ENCODE measurements at places on chromosomes 13 and 19.

GRCh38 chr13:30422054-30422839 lies at the start of gene UBE2L5:
Gene UBE2L5 (plus strand): TSS chr13:30422493. CDS start chr13:30427991, 5,498 bp downstream.
- DNase-seq: peak; percentile 74

DNA sequence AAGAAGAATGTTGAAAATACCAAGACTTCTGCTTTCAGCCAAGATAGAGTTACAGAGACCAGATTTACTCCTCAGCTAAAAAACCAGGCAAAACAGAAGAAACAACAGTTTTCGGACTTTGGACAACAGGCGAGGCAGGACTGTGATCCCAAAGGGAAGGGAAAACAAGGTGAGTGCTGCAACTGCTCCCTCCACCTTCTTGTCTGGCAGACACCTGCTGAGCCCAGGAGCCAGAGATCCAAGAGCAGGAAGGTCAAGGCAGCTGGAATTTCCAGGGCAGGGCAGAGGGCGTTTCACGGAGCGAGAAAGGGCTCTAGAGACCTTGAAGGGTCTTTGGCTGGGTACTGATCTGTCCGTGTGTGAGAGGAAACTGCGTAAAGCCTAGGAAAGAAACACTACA lies 32.9 kb upstream of the SLC7A9 start:
- DNase-seq: no peak

DNA sequence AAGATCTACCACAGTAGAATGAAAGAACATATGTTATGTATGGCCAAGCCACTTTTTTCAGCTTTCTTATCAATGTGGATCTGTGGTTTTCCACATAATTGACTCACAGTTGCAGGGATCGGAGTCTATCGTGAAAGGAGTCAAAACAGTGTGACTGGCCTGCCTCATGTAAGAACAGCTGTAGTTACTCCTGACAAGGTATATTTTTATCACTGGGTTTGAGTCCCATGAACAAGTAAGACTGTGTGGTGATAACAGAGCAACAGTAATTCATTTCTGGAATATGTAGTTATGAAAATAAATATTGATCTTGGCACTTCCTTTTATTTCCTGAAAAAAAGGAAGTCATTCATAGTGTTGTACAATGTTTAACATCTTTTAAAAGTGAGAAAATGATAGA lies 416.6 kb downstream of the KLF12 start:
- DNase-seq: peak; percentile 10

- DNase-seq: no peak
Measured at GRCh38 chr13:98584668-98585397, 7.9 kb upstream of the STK24 start.

- no peak for DNase-seq
Measured at GRCh38 chr13:30862707-30863106, 43.4 kb upstream of the MEDAG start.

DNA sequence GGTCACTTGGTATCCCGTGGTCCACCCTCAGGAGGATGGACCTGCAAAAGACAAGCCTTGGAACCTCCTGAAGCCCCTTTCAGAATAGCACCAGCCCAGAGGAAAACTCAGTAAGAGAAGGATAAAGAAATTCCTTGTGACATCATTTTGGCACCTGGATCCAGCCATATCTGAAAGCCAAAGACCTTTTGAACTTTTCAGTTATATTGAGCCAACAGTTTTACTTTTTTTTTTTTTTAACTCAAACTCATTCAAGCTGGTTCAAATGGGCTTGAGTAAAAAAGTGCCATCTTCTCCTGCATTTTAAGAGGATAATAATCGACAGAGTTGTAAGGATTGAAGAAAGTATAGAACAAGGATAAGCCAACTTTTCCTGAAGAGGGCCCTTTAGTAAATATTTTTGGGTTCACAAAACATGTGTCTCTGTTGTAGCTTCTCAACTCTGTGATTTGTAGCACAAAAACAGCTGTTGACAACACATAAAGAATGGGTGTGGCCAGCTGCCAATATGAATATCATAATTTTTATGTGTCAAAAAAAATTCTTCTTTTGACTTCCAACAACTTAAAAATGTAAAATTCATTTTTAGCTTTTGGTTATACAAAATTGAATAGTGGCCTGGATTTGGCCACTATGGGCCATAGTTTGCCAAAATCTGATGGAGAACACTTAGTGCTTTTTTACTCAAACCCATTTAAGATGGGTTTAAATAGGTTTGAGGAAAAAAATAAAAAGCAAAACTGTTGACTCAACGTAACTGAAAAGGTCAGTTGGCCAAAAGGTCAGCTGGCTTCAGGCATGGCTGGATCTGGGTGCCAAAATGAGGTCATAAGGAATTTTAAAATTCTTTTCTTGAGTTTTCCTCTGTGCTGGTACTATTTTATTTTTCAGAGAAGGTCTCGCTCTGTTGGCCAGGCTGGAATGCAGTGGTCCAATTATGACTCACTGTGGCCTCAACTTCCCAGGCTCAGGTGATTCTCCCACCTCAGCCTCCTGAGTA lies 50.7 kb downstream of the ACSBG2 start:
- no peak for DNase-seq

DNA sequence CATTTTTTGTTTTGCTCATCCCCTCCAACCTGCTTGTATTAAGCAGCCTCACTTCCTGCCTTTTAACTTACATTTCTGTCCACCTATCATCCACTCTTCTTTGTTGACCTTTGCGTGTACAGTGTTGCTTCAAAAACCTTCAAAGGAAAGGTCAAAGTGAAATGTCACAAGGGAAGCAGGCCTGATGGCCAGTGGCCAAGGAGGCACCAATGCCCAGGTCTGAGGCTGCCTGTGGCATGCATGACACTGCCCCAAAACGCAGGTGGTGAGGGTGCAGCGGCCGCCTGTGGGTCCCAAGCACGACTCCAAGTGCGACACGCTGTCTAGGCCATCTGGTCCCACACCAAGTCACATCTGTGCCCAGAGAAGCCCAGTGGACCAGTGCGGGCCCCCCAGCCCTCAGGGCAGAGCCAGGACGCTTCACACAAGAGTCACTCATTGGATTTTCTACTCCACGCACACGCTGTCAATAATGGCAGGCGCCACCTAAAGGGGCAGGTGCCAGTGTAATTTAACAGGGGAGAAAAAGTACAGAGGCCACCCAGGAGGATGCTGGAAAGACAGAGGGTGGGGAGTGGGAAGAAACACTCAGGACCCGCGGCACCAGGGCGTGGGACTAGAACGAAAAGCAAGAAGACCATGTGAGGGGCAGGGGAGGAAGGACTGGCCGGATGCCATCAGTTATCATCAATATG lies 23.5 kb downstream of the SLC7A1 start:
- no peak for DNase-seq

DNA sequence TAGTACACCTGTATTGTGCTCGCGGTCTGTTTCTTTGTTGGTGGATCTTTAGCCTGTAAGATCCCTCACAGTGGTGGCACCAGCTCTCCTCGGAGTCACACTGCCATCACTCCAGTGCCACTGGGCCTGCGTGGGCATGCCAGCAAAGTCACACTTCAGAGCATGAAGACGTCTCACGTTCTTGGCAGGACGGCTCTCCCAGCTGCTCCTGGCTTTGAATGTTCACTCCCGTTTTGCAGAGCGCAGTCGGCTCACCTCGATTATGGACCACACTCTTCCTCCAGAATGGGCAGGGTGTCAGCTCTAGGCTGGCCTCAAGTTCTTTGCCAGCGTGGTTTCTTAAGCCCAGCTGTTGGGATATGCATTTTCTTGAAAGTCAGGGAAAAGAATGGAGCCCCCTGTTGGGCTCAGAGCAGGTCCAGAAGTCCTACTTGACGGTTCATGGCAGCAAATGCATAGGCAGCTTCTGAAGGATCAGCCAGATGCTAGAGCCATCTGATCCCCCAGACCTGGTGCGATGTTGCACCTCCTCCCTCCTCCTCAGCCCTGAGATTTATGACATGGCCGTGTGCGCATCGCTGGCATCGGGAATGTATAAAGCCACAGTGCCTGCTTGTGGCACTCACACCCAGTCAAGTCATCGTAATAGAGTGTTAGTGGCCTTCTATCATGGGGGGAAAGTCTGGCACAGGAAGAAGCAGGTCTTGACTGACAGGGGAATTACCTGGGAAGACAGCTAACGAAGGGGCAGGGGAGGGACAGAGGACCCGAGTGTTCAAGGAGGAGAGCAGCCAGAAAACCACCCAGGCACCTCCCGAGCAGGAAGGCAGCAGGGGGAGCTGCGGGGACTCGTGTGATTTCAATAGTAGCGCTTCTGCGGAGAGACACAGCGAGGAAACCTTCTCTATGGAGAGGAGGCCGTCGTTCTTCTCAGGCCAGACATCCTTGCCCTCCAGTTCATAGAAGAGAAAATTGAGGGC lies 40.2 kb upstream of the NPAS1 start:
- DNase-seq: no peak

- DNase-seq: no peak
Measured at GRCh38 chr13:24005755-24006281, 108.5 kb upstream of the C1QTNF9B start.

- DNase-seq: peak; percentile 52
Measured at GRCh38 chr19:55703790-55704215, 28.8 kb downstream of the EPN1 start.

DNA sequence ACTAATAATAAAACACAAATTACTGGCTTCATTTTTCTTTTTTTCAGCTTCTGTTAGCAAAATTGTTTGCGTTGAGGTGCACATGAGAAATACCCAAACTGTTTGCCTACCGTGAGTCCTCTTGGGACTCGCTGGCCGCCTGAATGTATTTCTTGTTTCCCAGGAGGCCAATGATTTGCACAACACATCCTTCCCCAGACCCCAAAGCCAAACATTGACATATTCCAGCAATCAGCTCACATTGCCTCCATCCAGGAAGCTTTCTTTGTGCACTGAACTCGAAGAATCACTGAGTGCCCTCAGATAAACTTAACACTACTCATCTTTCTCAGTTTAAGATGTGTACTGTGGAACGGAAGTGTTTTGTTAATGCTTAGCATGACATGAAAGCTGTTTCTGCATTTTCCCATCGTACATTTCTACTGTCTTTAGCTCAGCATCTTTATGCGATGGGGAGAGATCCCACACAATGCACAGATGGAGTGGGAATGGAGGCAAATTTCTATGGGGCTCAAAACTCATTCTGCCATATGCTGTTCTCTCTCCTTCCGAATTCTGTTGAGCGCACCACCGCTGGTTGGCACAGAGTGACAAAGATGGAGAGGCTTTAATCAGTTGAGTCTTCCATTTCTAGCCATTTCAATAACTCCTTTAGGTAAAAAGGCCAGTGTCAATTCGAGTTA lies 399.5 kb downstream of the RFC3 start:
- no peak for DNase-seq

DNA sequence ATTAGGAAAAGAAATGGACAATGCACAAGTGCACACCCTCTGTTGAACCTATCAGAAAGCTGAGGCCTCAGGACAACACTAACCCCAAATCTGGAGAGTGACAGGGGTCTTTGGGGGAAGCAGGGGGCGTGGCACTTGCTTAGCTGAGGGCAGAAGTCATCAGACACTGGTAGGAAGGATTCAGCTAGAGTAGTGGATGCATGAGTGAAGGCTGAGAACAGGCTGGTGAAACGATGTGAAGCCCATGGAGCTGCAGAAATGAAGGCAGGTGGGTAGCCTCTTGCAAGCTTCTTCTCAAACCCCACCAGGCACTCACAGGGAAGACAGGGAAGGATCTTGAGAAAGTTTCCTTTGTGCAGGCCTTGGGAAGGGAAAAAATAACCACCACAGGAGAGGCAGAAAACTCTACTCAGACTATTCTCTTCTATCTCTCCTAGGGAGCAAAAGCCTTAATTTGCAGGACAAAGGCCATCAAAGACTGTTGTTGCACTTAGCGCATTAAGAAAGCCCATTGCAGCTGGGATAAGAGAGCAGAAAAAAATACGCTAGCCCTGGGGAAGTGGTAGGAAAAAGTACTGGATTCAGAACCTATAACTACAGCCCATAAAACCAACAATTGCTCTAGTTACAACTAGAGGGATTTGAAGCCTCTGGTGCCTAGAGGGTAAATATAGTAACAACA lies 193.3 kb upstream of the ZNF536 start:
- DNase-seq: no peak

- no peak for DNase-seq
Measured at GRCh38 chr13:23463661-23464060, 30.2 kb upstream of the SACS start.

DNA sequence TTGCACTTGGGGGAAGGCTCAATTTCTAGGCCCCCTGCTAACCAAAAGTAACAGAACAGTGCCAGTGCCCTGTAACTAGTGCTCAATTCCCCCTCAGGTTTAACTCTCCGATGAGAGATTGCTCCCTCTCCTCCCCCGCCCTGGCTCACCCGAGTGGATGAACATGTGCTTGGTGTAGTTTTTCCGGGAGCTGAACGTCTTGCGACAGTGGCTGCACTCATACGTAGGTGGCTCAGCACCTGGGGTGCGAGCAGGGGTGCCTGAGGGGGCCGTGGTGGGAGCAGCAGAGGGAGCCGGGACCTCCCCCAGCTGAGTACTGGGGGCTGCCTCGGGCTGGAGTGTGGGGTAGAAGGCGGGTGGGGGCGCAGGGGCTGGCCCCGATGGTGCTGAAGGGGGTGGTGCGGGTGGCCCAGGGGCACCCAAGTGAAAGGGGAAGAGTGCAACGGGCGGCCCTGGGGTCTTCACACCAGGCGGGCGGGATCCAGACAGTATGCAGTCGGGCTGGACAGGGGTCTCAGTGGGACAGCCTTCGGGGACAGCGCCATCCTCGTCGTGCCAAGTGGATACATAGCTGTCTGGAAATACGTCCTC lies 3.3 kb downstream of the ZBTB45 start:
- DNase-seq: no peak

DNA sequence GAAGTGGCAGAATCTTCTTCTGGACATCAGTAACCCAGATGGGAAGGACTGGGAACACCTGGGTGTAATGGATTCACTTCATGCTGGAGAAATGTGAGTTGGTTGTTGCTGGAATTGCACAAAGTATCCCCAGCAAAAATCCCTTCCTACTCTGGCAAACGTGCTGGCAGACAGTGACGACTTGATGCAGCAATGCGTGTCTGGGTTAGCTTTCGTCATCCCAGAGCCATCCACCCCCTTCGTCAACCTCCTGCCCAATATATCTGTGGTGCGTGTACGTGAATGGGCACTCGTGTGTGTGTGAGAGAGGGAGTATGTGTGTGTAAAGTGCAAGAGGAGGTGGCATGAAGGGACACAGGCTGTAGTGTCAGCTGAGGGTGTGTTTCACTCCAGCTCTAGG lies 70.9 kb downstream of the TM9SF2 start:
- DNase-seq: no peak
